ENCODE measurements at places on chromosomes 2 and 18. TPM values are rescaled to one million over a fixed set of nuclear protein-coding genes. Genes with fewer than 3 reads are reported as not detected.

CPLX4 gene
- polyA plus RNA-seq: 0.26 TPM

LONRF2 gene
- 6.5 TPM for polyA plus RNA-seq

TSPYL6 gene
- 53.9 TPM for polyA plus RNA-seq

FBXO36 gene
- 16.8 TPM for polyA plus RNA-seq

DNA sequence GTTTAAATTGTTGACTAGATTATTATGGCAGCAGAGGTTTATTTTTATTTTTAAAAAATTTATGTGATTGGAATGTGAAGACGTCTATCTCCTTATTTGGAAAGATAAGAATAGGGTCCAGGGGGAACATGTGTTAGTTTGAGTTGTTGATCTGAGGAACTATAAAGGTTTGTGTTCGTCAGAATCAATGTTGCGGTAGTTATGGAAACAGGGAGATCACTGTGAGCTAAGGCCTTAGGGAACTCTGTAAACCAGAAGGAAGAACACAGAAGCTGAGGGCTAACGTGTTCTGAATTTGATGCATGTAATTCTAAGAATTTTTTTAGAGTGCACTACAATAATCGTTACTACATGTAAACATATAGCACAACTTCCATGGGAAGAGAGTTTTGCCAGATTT is 168.5 kb upstream of the ZSWIM2 start:
- H3K27ac ChIP-seq: no peak overlapping the region
- H3K4me1 ChIP-seq: no peaks in the 10 kb centered on the region
- H3K36me3 ChIP-seq: no peaks in the 10 kb centered on the region
- no peaks in the 10 kb centered on the region for H3K27me3 ChIP-seq
- no peak overlapping the region for H3K4me3 ChIP-seq
- DNase-seq: no peak

- no peaks in the 10 kb centered on the region for H3K27me3 ChIP-seq
- H3K4me1 ChIP-seq: peaks cover 15% of the 10 kb centered on the region
- no peak for DNase-seq
- H3K27ac ChIP-seq: no peak overlapping the region
- H3K36me3 ChIP-seq: no peaks in the 10 kb centered on the region
Measured at GRCh38 chr2:144382849-144383248, 137.1 kb downstream of the ZEB2 start.

DNA sequence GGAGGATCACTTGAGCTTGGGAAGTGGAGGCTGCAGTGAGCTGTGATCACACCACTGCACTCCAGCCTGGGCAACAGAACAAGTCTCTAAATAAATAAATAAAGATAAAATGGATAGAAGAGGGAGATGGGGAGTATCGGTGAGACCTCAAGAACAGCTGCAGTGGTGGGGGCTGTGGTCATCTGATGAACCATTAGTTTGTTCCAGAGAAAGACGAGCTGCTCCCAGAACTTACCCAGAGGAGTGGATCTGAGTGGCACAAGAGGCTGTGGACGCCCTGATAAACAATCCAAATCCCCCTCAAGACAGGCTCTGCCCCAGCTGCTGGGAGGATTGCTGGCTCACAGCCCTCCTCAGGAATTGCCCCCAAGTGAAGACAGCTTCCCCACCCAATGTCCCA is 26.7 kb downstream of the TMEM127 start:
- no peaks in the 10 kb centered on the region for H3K27me3 ChIP-seq
- no peaks in the 10 kb centered on the region for H3K4me1 ChIP-seq
- no peak overlapping the region for H3K4me3 ChIP-seq
- no peak for DNase-seq
- H3K36me3 ChIP-seq: no peaks in the 10 kb centered on the region
- H3K27ac ChIP-seq: no peak overlapping the region

DNA sequence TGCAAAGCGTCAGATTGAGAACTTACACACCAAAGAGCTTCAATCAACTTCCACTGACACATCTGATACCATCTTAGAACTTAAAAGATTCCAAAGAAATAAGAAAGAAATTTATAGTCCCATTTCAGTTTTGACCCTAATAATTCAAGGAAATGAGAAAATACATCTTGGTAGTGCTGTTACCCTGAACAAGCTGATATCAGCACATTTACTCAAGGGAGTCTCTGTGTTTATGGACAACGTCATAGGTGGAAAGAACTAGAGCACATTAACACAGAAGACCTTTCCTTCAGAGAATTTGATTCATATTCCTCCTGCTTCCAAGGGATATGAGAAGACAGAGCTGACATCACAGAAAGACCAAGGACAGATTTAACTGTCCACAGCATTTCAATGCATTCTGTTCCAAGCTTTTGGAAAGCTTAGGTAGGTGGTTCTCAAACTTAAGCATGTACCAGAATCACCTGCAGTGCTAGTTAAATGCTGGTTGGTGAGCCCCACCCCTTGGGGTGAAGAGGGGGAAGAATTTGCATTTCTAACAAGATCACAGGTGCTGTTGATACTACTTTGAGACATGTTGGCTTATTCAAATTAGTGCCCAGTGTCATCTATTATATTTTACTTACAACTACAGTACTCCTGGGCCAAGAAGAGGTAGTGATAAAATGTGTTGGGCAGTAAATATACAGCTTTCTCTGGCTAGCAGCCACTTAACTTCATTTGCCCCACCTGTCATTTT is 59.8 kb downstream of the LDAH start:
- DNase-seq: no peak
- H3K27me3 ChIP-seq: no peaks in the 10 kb centered on the region
- H3K4me3 ChIP-seq: no peak overlapping the region

GRCh38 chr18:11454040-11454439 is 155.4 kb upstream of the SLC35G4 start:
- no peaks in the 10 kb centered on the region for H3K36me3 ChIP-seq
- DNase-seq: no peak
- no peak overlapping the region for H3K27ac ChIP-seq
- H3K4me1 ChIP-seq: no peaks in the 10 kb centered on the region

DNA sequence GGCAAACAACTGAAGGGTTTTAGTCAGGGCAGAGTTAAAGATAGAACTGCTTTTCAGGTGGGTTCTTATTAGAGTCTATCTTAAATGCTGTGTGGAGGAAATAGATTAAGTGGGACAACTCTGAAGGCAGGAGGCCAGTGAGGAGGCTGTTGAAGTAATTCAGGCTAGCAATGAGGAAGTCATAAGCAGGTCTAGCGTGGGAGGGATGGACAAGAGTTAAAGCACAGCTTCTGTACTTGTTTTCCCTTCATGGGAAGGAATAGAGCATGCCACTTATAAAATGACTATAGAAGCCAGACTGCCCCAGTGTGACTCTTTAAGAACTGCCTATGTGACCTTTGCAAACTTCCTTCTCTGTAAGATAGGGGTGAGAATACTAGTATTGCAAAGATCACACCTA is 202.0 kb upstream of the LRRTM1 start:
- H3K27me3 ChIP-seq: no peaks in the 10 kb centered on the region
- no peak overlapping the region for H3K27ac ChIP-seq
- no peak overlapping the region for H3K4me3 ChIP-seq
- H3K36me3 ChIP-seq: no peaks in the 10 kb centered on the region

- H3K4me1 ChIP-seq: no peaks in the 10 kb centered on the region
- no peak overlapping the region for H3K27ac ChIP-seq
- H3K4me3 ChIP-seq: no peak overlapping the region
- no peak for DNase-seq
- H3K36me3 ChIP-seq: no peaks in the 10 kb centered on the region
Measured at GRCh38 chr2:12597610-12598009, 119.1 kb upstream of the TRIB2 start.

DNA sequence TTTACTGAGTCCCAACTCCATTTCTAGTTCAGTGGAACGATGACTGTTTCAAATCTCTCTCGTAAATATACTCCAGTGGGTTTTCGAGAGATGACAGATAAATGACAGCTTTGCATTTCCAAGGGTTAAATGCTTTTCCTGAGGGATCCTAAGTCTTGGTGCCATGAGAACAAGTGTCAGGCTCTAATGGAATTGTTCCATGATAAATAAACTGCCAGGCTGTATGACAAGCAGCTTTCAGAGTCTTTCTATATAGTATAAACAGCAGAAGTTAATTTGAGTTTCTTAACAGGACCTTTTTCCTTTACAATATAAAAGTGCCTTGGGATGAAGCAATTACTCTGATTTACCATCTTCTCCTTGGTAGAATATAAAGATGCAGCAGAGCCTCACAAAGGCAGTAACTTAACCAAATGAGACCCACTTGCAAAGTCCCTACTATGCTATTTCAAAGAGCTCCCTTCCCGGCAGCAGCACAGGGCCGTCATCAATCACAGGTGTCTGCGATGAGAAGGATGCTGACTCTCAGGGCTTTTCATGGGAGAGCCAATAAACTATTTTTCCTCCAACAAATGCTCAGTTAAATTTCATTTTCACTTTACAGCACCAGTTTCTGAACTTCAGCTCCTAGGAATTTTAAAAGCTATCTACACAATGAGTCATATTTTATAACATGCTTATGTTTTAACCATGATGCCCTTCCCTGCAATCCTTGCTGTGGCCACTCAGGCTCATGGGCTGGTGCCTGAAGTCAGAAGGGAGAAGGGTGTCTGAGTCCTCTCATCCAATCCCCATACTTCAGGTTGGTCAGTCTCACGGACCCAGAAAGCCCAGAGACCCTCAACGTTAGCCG is 123.8 kb downstream of the AFF3 start:
- no peaks in the 10 kb centered on the region for H3K4me1 ChIP-seq
- no peak overlapping the region for H3K4me3 ChIP-seq
- no peaks in the 10 kb centered on the region for H3K36me3 ChIP-seq
- no peak for DNase-seq

- DNase-seq: peak; percentile 43
- H3K4me3 ChIP-seq: no peak overlapping the region
- H3K27me3 ChIP-seq: no peaks in the 10 kb centered on the region
- no peaks in the 10 kb centered on the region for H3K4me1 ChIP-seq
Measured at GRCh38 chr2:235859651-235860050, 308.5 kb downstream of the GBX2 start.

- no peak overlapping the region for H3K27ac ChIP-seq
- no peak for DNase-seq
- H3K27me3 ChIP-seq: no peaks in the 10 kb centered on the region
- H3K4me1 ChIP-seq: peaks cover 44% of the 10 kb centered on the region
- no peaks in the 10 kb centered on the region for H3K36me3 ChIP-seq
Measured at GRCh38 chr2:29013057-29013780, 32.1 kb downstream of the TOGARAM2 start.

GRCh38 chr18:74351354-74351753 is 35.7 kb downstream of the C18orf63 start:
- no peak overlapping the region for H3K4me3 ChIP-seq
- no peaks in the 10 kb centered on the region for H3K4me1 ChIP-seq
- H3K36me3 ChIP-seq: no peaks in the 10 kb centered on the region
- H3K27me3 ChIP-seq: no peaks in the 10 kb centered on the region
- no peak overlapping the region for H3K27ac ChIP-seq
- no peak for DNase-seq

DNA sequence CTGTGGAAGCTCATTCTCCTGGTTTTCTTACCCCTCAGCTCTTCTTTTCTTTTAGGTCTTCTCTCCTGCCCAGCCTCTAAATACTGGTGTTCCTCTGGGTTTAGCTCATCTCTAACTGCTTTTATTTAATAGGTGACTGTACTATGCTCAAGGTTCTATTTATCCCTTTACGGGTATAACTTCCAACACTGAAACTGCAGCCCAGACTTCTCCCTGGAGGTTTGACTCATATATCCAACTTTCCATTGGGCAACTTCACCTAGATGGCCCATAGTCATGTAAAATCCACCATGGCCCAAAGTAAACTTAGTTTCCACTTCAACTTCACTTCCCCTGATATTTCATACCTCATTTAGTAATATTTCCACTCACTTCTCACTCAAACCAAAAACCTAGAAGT is 273.1 kb downstream of the PLCL1 start:
- H3K27me3 ChIP-seq: no peaks in the 10 kb centered on the region
- no peak for DNase-seq
- H3K36me3 ChIP-seq: no peaks in the 10 kb centered on the region
- H3K4me3 ChIP-seq: no peak overlapping the region
- no peaks in the 10 kb centered on the region for H3K4me1 ChIP-seq

- peaks cover 4% of the 10 kb centered on the region for H3K4me1 ChIP-seq
- no peak overlapping the region for H3K27ac ChIP-seq
- DNase-seq: no peak
- no peak overlapping the region for H3K4me3 ChIP-seq
- no peaks in the 10 kb centered on the region for H3K36me3 ChIP-seq
Measured at GRCh38 chr2:160205505-160205904, 5.4 kb upstream of the ITGB6 start.

- H3K27me3 ChIP-seq: no peaks in the 10 kb centered on the region
- H3K4me1 ChIP-seq: no peaks in the 10 kb centered on the region
- peak; percentile 36 for DNase-seq
- peak overlapping the region; percentile 73 for H3K27ac ChIP-seq
- no peaks in the 10 kb centered on the region for H3K36me3 ChIP-seq
- H3K4me3 ChIP-seq: peak overlapping the region; percentile 75
Measured at GRCh38 chr2:215436705-215437565, 1.1 kb upstream of the FN1 start.

- H3K27me3 ChIP-seq: no peaks in the 10 kb centered on the region
- no peaks in the 10 kb centered on the region for H3K36me3 ChIP-seq
- H3K4me1 ChIP-seq: peaks cover 76% of the 10 kb centered on the region
- H3K4me3 ChIP-seq: no peak overlapping the region
- DNase-seq: no peak
- peak overlapping the region; percentile 45 for H3K27ac ChIP-seq
Measured at GRCh38 chr2:120938045-120938771, 202.5 kb downstream of the GLI2 start.

Data from testis (tissue), 5 donors.